ENCODE measurements at places on chromosomes 1 and 21.

DNA sequence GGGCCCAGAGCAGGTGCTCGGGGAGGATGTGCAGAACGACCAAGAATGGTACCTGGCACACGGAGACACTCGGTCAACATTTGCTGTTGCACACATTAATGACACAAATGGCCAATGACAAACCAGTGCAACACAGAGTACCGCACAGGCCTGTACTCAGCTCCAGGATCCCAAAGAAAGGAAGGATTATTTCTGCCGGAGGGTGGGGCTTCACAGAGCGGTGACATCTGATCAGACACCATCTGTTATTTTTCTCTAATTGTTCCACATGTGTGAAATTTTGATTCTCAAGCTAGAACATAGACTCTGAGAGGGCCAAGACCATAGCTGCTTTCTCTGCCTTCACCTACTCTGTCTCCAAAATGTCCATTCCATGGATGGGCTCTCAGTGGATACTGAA is 100.4 kb downstream of the MRPL37 start:
- H3K27me3 ChIP-seq, result no peaks in the 10 kb centered on the region
- H3K36me3 ChIP-seq, result 0 out of 2 replicates have a peak, but pooled peaks cover 4% of the 10 kb centered on the region
- peaks cover 14% of the 10 kb centered on the region for H3K4me1 ChIP-seq
- H3K4me3 ChIP-seq, result no peak overlapping the region
- DNase-seq, result no peak

DNA sequence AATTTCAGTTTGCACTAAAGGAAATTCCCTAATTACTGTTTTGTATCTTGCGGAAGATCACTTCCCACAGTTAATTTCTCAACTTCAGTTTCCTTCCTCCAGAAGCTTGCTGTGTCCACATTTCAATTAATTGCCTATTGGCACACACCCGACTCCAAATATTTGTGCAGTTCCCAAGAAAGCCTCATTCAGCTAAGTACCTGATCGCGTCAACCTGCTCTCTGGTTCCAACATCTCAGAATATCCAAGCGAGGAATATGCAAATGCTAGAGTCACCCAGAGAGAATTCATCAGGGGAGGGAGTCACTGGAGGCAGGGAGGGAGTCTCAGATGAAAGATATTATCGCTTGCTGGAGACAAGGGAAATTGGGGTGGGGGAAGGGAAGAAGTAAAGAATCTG is 351.3 kb downstream of the RRAGC start:
- H3K36me3 ChIP-seq, result no peaks in the 10 kb centered on the region
- H3K4me1 ChIP-seq, result peaks cover 3% of the 10 kb centered on the region
- H3K27me3 ChIP-seq, result no peaks in the 10 kb centered on the region
- no peak overlapping the region for H3K27ac ChIP-seq
- H3K4me3 ChIP-seq, result no peak overlapping the region

DNA sequence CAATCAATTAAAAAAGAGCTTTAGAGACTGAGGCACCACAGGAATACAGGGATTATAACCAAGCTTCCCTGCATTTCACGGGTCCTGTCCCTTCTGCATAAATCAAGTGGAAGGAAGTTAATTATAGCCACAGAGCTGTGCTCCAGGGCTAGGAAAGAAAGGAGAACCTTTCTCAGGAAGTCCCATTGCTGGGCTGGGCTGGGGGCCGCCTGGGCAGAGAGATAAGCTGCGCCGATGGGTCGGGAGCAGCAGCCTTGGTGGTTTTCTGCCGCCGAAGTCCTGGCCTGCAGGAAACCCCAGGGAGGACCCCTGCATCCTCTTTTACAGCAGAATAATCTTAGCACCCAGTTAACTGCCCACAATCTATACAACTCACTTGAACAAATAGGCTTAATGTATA is 12.6 kb upstream of the CD34 start:
- H3K36me3 ChIP-seq, result no peaks in the 10 kb centered on the region
- H3K4me1 ChIP-seq, result peaks cover 3% of the 10 kb centered on the region
- no peak overlapping the region for H3K27ac ChIP-seq

- no peaks in the 10 kb centered on the region for H3K4me1 ChIP-seq
- H3K27me3 ChIP-seq, result peaks cover 3% of the 10 kb centered on the region
- H3K27ac ChIP-seq, result no peak overlapping the region
Measured at GRCh38 chr1:44566281-44567046, 107.8 kb downstream of the TMEM53 start.

- no peaks in the 10 kb centered on the region for H3K36me3 ChIP-seq
- H3K4me1 ChIP-seq, result peaks cover 2% of the 10 kb centered on the region
- no peak for DNase-seq
- no peak overlapping the region for H3K27ac ChIP-seq
Measured at GRCh38 chr1:43144237-43144636, 27.9 kb downstream of the EBNA1BP2 start.

GRCh38 chr1:223203034-223203408 is 60.0 kb upstream of the TLR5 start:
- no peaks in the 10 kb centered on the region for H3K27me3 ChIP-seq
- H3K4me1 ChIP-seq, result no peaks in the 10 kb centered on the region
- no peaks in the 10 kb centered on the region for H3K36me3 ChIP-seq

DNA sequence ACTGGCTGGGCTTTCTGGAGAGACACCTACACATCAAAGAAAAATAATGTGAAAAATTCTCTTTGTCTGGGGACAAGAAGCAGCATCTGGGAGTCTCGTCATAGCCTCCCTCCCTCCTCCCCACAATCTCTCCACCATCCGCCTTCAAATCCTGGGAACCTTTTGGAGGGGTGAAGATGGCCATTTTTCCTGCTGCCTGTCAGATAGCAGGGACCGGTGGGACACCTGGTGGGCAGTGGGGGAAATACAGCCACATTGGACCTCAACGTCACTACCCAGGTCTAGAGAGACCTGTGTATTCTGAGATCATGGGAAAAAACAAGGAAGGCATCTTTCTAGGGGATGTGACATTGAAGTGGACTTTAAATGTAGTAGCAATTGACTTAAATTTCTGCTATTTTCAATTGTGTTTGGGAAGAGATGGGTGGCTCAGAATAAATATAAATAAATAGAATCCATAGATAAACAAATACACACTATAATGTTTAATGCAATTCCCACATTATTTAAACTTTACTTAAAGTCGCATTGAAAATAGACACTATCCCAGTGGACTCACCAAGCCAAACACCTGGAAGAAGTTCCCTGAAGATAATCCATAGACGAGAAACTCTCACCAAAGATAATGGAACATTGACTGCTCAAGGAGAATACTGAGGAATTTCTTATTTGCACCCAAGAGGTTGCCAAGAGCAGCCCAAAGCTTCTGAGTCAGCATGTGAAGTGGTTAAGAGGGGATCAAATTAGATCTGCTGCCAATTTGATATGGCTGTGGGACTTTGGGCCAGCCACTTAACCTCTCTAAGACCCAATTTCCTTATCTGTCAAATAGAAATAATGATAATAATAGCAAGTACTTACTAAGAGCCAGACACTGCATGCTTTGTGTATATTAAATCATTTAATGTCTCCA is 147.6 kb upstream of the CAMK1G start:
- no peak overlapping the region for H3K4me3 ChIP-seq
- H3K27me3 ChIP-seq, result no peaks in the 10 kb centered on the region

All from H9 (cell line).